ENCODE measurements at places on chromosomes 13 and 19.
A peak's percentile ranks its signal among the peaks of the same experiment; 100 is the strongest.

DNA sequence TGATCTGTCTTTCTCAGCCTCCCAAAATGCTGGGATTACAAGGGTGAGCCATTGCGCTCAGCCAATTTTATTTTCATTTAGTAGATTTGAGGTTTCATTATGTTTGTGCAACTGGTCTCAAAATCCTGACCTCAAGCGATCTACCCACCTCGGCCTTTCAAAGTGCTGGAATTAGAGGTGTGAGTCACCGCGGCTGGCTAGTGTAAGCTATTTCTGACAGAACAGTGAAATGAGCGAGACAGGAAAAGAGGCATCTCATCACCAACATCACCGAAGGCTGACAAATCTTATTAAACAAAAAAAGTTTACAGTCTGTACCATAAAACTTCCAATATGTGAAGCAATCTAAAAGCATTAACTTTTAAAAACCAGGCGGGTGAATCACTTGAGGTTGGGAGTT is 12.2 kb upstream of the ZNF888 start:
- DNase-seq = no peak

- no peak for DNase-seq
Measured at GRCh38 chr19:38655148-38655824, 7.8 kb downstream of the ACTN4 start.

DNA sequence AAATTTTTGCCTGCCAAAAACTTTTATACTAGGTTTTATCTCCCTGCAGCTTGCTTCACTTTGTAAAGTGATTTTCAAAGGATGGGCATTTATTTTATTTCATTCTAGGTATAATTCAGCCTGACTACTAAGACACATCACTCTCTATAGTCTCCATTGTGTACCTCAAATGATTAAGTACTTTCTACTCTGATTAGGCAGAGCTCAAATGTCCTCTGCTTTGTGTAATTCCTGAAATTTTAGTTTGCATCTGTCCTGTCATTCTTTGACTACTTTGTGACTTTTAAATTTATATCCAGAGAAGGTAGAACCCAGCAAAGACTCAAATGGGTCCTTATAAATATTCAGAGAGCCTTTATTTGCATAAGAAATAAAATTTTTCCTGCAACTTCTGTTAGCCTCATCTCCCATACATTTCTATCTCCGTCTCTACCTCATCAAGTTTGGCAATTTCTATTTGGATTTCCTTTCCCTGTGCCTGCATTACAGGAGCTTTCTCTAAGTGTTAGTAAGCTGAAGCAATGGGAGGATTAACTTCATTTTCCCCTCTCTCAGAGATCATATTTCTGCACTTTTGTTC is 1038.0 kb upstream of the ATXN8OS start:
- no peak for DNase-seq

DNA sequence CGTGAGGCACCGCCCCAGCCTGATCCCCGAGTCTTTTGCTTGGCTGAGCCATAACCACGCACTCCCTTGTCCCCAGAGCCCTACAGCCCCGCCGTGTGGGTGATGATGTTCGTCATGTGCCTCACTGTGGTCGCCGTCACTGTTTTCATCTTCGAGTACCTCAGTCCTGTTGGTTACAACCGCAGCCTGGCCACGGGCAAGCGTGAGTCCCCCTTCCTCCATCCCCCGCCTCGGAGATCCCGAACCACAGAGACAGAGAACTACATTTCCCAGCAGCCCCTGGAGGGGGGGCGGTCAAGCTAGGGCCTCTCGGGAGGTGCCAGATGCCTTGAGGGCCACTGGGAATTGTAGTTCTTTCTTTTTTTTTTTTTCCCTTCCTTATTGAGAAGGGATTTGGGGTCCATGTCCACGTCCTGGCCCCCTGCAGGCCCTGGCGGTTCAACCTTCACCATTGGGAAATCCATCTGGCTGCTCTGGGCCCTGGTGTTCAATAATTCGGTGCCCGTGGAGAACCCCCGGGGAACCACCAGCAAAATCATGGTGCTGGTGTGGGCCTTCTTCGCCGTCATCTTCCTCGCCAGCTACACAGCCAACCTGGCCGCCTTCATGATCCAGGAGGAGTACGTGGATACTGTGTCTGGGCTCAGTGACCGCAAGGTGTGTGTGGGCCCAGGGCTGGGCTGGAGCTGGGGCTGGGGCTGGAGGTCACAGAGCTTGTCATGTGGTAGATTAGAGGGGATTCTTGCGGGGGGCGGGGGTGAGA is 25.9 kb downstream of the GRIN2D start:
- peak; percentile 73 for DNase-seq
